ENCODE measurements at places on chromosomes 2 and 18.
A peak's percentile ranks its signal among the peaks of the same experiment; 100 is the strongest.

- no peak for DNase-seq
Observed at GRCh38 chr2:56768973-56769372, 585.2 kb downstream of the CCDC85A start.

DNA sequence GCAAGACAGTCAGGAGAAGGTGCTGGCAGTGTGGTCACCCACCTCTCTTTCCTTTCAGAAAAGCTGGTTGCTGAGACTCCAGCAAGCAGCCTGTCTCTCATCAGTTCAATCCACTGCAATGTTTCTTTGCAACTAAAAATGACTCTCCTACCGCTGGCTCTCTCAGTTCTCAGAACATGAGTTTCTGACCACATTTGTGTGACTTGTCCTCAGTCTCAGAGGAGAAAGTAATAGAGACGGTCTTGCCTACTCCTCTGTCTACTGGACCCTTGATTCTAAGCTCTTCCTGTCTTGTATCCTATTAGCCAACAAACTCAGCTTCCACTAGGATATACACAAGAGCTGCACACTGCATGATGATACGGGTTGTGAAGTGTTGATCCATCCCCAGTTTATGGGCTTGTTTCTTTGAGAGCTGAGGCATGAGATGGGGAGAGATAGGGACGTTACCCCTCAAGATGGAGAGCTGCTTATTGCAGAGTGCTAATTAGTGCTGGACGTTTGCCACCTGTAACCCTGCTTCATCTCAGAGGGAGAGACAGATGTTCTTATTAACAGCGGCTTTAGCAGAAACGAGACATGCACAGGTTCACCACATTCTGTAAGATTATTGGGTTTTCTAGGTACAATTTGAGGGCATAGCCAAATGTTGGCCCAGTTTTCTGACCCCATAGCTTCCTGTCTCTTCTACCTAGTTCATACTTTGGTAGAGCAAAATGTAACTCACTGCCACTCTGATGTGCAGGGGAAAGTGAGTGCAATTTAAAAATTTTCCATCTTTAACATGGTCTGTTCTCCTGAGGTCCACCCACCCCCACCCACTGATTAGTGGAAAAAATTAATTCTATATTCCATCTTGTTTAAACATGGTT is 32.4 kb upstream of the YWHAQ start:
- DNase-seq, result no peak

DNA sequence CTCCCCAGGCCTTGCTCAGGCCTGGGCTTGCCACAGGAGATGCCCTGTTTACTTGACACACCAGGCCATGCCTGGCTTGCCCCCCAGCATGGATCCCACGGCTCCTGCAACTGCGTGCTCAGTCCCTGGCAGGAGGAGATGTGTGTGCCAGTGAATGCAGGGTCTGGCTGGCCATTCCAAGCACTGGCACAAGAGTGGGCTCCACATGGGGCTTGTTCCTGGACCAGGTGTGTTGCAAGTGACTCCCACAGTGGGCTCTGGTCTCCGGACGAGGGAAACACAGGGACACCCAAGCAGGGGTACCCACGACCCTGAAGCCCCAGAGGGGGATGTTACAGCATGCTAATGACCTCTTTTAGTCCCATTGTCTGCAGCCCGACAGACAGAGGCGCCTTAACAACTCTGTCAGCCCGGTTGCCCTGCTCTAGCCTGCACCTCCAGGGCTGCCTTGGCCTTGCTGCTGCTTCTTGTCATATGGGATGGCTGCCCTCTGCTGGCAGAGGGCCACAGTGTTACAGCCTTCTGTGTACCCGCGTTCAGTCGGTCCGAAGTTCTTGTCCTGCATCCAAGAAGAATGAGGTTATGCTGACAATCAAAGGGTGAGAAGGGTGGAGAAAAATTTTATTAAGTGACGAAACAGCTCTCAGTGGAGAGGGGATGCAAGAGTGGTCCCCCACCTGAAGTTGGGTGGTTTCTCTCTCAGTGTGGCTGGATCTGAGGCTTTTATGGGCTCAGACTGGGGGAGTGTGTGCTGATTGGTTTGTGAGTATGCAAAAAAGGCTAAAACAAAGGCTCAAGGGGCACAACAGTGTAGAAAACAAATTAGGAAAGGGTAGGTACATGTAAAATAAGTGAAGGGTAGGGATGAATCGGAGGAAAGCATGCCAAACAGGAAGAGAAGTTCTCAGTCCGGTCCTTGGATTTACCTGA is 180.4 kb downstream of the MBD5 start:
- DNase-seq, result peak; percentile 31

GRCh38 chr2:52238782-52239181 is 1206.8 kb upstream of the NRXN1 start:
- DNase-seq, result no peak

- no peak for DNase-seq
Observed at GRCh38 chr2:72024451-72025175, 123.0 kb downstream of the CYP26B1 start.

- no peak for DNase-seq
Observed at GRCh38 chr2:26637811-26638310, 3.3 kb downstream of the CIB4 start.

GRCh38 chr18:4751523-4751922 is 296.4 kb upstream of the DLGAP1 start:
- no peak for DNase-seq

DNA sequence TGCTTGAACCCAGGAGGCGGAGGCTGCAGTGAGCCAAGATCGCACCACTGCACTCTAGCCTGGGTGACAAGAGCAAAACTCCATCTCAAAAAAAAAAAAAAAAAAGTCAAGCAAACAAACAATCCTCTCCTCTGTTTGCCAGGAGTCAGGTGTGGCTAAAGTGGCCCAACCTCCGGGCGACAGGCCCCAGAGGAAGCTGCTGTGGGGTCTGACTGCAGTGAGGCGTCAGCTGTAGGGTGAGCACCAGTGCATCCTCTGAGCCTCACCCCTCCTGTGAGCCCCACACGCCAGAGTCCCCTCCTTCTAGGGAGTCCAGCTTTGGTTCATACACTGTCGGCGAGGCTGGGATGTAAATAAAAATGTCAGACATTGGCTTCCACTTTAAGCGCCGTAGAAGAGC is 76.5 kb upstream of the HS6ST1 start:
- no peak for DNase-seq

DNA sequence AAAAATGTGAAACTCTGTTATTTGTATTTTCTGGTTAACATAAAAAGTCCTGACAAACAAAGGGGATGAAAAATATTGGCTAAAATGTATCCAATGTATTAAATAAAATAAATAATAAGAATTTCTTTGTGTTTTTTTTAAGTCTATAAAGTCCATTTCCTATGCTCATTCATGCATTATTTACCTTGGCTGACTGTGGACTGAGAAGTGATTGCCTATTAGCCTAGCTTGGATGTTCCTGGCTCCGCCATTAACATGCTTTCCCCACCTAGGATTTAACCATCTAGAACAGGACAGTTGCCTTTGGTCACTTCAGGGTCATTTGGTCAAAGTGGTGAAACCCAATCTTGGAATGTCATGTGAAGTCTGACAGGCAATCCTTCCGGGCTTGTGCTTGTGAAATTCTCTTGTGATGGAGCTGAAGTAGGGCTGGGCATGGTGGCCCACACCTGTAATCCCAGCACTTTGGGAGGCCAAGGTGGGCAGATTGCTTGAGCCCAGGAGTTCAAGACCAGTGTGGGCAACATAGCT is 60.4 kb upstream of the TANC1 start:
- DNase-seq, result no peak

DNA sequence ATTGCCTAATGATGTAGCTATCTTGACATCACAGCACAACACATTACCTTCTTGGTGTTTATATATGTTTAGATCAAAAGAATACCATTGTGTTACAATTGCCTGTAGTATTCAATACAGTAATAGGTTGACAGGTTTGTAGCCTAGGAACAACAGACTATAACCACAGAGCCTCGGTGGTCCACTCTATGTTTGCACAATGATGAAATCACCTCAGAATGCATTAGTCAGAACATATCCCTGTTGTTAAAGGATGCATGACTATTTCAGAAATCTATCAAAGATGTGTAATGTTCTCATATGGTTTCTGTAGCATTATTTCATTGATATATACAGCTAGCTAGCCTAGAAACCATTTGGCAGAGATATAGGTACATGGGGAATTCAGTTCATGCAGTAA is 8.9 kb downstream of the METTL5 start:
- peak; percentile 64 for DNase-seq

GRCh38 chr2:15733867-15734673 is 142.4 kb downstream of the DDX1 start:
- peak; percentile 34 for DNase-seq

GRCh38 chr18:35289727-35290093 is 319 bp downstream of the ZSCAN30 start:
- no peak for DNase-seq

GRCh38 chr18:2395427-2396161 is 175.7 kb downstream of the METTL4 start:
- no peak for DNase-seq

DNA sequence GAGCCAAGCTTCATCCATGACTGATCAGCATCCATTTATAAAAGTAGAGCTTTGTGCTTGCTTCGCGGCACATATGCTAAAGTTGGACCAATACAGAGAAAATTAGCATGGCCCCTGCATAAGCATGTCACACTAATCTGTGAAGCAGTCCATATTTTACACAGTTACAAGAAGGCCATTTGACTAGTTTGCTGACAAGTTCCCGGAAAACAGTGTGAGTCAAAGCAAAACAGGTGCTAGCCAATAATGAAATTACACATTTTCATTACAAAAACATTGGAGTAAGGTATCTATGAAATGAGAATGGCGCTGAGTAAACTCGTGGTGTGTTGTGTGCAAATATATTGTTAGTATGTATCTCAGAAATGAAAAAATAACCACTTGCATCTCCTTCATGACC is 4.7 kb downstream of the ANKRD62 start:
- DNase-seq, result no peak

GRCh38 chr18:44842588-44843412 is 162.1 kb downstream of the SETBP1 start:
- no peak for DNase-seq

GRCh38 chr2:595831-596592 is 81.2 kb downstream of the TMEM18 start:
- DNase-seq, result no peak

DNA sequence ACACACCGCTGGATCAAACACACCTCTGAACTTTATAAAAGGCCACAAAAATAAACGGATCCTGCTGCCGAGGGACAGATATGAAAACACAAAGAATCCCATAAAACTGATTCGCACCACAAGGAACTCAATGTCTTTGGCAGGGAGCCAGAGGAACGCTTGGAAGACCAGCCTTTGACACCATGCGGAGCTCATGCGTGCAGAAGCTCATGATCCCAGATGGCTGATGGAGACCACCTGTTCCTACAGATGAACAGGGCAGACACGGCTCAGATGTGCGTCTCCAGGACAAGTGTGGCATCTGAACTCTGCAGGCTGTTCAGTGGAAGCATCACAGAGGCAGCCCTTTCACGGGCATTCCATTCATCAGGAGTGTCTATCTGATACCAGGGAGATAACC is 24.9 kb downstream of the COPS9 start:
- DNase-seq, result peak; percentile 3

DNA sequence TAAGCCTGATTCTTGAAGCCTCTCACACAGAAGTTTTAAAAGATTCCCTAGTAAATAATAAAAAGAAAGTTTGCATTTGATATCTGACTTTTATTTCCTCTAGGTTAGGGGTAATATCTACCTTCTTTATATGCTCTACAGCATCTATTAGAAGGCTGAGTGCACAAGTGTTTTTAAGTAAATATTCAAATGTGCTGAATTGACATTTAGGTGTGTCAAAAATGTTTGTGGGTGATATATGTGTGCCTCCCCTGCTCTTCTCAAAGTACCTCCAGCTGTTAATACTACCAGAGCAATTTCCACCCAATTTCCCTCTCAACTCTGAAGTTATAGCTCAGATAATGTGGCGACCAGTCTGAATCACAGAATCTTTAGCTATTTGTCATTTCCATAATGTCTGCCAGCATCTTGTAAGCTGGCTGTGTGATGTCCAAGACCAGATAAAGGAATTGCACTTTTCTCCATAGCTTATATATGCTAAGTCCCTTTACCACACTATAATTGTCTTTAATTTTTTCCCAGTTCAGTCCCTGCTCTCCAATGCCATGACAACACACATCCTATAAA is 24.4 kb upstream of the ERMN start:
- peak; percentile 25 for DNase-seq

- DNase-seq, result no peak
Observed at GRCh38 chr2:70658476-70658875, 104.8 kb upstream of the TGFA start.

DNA sequence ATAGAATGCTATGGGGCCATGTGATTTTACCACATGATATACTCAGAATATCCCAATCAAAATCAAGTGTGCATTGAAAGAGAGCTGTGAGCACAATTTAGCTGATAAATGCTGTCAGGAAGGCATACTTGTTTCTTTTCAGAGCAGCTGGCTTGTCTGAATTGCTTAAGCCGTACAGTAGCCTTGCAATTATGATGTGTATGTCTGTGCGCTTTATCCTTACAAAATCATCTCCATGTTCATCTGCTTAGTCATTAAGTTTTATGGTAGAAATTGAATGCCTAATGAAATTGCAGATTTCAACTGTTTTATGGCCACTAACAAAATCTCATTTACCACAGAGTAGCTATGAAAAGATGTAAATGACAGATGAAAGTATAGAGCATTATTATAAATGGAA is 346.0 kb upstream of the DLGAP1 start:
- no peak for DNase-seq

DNA sequence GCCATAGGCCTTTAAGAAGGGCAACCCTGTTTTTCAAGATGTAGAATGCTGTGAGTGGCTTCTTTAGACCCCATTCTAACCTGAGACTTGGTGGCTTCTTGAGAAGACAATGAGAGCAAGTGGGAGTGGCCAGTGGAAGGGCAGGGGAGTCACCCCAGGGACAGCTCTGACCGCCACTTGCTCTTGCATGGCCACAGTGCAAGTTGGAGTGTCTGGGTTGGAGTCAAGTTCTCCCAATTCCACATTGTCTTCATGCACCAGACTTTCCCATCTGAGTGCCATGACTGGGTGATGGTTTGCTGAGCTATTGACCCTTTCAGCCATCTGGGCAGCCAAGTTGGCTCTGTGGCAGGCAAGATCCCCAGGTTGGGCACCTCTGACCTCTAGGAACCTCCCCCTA is 148.0 kb upstream of the SKOR2 start:
- no peak for DNase-seq

- no peak for DNase-seq
Observed at GRCh38 chr2:71422786-71423185, 30.6 kb upstream of the DYSF start.

- DNase-seq, result peak; percentile 39
Observed at GRCh38 chr2:174546519-174547506, 50.8 kb downstream of the WIPF1 start.

DNA sequence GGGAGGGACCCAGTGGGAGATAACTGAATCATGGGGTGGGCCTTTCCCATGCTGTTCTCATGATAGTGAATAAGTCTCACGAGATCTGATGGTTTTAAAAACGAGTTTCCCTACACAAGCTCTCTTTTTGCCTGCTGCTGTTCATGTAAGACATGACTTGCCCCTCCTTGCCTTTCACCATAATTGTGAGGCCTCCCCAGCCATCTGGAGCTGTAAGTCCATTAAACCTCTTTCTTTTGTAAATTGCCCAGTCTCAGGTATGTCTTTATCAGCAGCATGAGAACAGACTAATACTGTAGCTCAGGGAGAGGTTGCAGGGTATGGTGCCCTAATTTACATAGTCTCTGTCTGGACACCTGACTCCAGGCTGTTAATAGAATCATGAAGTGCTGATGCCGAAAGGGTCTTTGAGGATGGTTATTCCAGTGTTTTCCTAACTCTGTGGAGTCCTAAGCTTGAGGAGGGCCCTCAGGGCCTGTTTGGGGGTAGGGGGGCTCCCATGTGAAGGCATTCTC is 343.2 kb downstream of the ALK start:
- DNase-seq, result no peak

All from AG10803 (cell line).